Stimulated activated CD4-positive, alpha-beta T cell treated with anti-CD3 and anti-CD28 coated beads, Interleukin-2, amount 100 ng/mL, for 24 hours (primary cell): ENCODE measurements at places on chromosomes 5 and 9.

- DNase-seq = no peak
Measured at GRCh38 chr5:150860246-150860821, 14.0 kb downstream of the IRGM start.

GRCh38 chr5:32589942-32590869, 4.8 kb downstream of the SUB1 start:
- DNase-seq = peak; percentile 45

DNA sequence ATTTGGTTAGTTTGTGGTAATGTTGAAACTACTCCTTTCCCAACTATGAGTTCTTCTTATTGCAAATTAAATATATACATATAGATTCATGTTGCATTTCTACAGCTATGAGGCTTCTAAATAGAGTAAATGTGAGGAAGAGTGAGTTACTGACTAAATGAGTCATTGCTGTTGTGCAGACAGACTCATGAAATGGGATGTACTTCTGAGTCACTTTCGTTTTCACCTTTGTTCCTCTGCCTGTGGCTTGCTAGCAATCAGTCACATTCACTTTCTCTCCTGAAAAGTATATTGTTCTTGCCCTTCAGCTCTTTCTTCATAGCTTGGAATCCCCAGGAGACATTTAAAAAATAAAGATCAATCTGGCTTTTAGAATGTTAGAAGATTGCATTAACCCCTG, 295.5 kb upstream of the SMC2 start:
- DNase-seq = no peak

DNA sequence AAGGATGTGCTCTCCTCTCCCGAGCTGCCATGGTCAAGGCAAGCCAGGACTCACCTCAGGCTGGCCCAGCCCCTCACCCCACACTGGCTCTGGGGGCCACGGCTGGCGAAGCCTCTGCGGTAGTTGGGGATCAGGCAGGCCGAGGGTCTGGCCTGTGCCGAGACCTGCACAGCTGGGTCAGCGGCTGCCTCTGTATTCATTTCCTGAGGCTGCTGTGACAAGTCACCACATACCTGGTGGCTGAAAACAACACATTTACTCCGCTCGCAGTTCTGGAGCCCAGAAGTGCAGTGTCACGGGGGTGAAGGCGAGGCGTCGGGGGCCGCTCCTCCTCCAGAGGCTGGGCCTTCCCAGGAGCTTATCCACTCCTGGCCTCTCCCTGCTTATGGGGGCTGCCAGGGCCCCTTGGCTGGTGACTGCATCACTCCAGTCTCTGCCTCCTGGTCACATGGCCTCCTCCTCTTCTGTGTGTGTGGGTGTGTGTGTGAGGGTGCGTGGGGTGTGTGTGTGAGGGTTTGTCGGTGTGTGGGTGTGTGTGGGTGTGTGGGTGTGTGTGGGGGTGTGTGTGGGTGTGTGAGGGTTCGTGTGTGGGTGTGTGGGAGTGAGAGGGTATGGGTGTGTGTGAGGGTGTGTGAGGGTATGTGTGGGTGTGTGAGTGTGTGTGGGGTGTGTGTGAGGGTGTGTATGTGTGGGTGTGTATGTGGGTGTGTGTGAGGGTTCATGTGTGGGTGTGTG, 3.2 kb upstream of the SCGB3A1 start:
- DNase-seq = no peak

- DNase-seq = peak; percentile 74
Measured at GRCh38 chr9:74777136-74777879, 110.4 kb downstream of the TRPM6 start.

DNA sequence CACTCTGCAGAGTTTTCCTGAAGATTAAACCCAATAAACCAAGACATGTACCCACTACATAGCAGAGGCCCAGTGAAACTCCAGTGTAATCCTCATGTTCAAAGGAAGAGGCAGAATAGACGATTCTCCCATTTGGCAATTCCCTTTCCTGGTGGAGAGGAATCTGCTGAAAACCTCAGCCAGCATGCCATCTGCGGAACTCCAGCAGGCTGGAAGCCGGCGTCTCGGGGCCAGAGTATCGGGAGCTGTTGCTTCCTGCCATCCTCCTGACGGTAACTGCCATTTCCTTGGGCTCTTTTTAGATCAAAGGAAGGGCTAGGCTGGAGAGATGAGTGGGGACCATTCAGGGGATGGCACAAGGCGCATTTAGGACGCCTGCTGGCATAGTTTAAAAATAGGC, 20.5 kb downstream of the NEURL1B start:
- no peak for DNase-seq

DNA sequence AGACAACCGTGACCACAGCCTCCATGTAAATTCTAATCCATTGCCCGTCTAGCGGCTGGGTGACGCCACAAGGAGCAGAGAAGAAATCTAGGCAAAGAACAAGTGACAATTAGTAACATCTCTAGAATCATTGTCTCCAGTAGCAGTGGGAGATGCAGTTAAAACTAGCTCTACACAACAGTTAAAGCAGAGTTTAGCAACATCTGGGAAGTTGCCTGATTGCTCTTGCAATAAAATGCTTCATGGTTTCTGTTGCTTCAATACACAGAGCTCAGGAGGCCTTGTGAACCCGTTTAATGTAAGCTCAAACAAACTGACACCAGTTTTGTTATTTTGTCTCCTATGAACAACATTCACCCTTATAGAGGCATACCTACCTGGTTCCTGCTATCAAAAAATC, 369.8 kb upstream of the PDE4D start:
- DNase-seq = no peak

- DNase-seq = no peak
Measured at GRCh38 chr9:35464141-35465025, 25.5 kb upstream of the RUSC2 start.

GRCh38 chr5:162487528-162488525, 420.3 kb downstream of the GABRG2 start:
- DNase-seq = no peak

GRCh38 chr5:95984287-95984938, 22.8 kb upstream of the ELL2 start:
- DNase-seq = no peak

DNA sequence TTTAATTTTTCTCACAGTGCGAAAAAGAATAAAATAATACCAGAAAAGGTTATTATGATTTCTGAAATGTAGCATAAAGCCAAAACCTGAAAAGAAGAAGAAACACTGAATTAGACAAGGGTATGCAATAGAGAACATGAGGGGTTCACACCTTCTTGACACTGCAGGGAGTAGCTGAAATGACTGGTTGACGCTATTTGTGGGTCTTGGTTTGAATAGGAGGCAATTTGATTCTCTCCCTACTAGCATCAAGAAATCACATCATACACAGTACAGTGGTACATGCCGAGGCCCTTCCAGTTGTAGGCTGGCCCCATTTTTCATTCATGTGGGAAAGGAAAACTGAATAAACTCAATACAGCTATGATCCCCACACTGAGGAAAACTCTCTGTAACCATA, 68.6 kb downstream of the NR3C1 start:
- DNase-seq = no peak

DNA sequence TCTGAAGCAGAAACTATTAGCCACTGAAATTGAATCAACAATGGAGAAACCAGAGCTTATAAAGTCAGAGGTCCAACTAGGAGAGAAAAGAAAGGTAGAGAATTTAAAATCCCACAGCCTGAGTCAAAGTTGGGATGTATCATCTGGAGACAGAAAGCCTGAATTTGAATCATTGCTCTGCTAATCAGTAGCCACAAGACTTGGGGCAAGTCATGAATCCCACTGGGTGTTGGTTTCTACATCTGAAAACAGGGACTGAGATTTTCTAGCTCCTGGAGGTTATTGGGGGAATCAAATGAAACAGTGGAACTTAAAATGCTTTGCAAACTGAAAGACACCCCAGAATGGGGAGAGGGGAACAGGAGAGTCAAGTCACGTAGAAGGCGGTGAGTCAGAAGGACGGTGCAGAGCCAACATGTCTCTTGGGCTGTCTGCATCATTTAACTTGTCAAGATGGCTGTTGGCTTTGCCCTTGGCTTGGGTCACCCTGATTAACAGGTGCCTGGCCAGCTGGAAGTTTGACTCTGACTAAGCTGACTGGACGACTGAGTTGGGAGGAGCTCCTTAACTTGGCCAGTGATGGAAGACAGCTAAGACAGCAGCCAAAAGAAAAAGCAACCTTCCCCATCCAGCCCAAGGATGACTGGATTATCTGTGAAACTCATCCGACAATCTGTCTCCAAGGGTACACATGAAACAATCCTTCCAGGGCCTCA, 60.6 kb upstream of the ADRA1B start:
- DNase-seq = no peak

DNA sequence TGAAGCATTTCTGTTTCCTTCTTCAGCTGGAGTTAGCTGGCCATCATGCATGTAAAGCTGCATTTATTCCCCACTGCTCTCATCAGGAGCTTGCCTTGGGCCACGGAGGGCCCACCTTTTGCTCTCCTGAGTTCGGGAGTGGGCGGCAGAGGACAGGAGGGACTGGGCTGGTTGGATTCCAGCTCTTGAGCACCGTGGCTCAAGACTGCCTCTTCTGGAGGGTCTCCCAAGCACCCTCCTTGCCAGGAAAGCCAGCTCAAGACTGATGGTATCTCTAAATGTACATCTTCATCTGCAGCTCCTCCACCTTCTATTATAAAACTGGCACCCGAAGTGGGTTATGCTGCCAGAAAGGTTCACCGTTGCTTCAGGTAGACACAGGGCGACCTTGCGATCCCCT, 399.6 kb upstream of the IRX1 start:
- no peak for DNase-seq

- no peak for DNase-seq
Measured at GRCh38 chr9:114092336-114092735, 6.8 kb downstream of the KIF12 start.

- DNase-seq = no peak
Measured at GRCh38 chr5:126499853-126500342, 76.7 kb downstream of the GRAMD2B start.

GRCh38 chr5:75611311-75612225, at the start of gene ANKDD1B:
Gene ANKDD1B, plus strand, starts transcription at chr5:75611453. Its CDS starts 182 bp downstream, at chr5:75611635.
- DNase-seq = no peak

GRCh38 chr5:138625134-138625533, 49.9 kb upstream of the HSPA9 start:
- DNase-seq = no peak

DNA sequence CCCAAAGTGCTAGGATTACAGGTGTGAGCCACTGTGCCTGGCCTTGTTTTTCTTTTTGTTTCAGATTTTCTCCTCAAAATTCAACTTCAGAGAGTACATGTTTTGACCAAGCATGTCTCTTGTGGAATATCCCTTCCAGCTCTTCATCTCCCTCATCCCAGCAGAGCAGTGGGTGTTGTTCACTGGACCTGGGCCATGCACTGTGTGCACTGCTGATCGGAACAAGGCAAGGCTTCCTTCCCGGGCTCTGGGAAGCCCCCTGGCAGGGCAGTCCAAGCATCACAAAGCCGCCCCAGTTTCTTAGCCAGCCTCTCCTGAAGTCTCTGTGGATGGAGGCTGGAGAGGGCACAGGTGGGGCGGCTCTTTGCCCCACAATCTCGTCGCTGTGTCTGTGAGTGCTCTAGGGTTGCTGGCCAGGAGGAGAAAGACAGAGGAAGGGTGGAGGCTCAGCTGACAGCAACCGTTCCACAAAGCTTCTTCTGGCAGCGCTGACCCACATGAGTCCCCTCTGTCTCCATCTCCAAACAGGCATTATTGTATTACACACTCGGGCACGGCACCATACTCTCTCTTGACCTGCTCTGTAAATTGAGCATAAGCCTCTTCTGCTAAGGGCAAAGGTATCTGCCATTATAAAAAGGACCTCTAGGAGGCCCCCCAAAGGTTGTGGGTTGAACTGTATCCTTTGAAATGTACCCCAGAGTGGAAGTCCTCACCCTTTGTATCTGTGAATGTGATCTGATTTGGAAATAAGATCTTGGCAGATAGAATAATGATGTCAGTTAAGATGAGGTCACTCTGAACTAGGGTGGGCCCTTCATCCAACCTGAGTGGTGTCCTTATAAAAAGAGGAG, 89.6 kb downstream of the TARS1 start:
- no peak for DNase-seq

GRCh38 chr5:119315516-119315949, 40.3 kb upstream of the TNFAIP8 start:
- peak; percentile 51 for DNase-seq

DNA sequence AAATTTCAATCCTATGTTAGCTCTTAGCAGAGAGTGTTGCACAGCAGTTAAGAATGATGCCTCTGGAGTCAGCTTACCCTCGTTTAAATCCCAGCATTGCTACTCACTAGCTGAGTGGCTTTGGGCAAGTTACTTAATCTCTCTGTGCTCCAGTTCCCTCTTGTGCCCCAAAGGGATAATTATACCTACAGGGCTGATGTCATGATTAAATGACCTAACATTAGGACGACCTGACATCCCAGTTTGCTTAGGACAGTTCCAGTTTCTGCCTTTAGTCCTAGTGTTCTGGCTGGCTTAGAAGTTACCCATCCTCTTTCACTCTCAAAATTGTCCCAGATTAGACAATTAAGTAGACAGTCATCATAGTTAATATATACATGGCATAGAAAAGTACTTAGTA, 4.3 kb upstream of the RAI14 start:
- DNase-seq = no peak

DNA sequence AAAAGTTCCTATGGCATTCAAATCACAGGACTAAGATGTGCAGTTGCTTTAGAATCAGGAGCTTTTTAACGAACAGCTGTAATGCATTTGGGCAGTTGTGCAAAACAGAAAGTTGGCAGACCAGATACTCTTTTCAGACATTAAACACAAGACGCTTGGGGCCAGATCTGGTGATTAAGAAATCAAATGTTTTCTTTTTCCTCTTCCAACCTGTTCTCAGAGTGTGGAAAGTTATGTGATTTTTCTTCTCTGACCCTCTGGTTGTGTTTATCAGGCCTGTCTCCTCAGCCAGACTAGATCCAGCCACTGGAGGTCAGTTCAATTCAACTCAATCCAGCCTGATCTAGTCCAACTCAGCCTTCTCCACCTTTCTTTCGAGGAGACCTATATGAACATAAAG, 298.5 kb upstream of the PCSK5 start:
- no peak for DNase-seq

DNA sequence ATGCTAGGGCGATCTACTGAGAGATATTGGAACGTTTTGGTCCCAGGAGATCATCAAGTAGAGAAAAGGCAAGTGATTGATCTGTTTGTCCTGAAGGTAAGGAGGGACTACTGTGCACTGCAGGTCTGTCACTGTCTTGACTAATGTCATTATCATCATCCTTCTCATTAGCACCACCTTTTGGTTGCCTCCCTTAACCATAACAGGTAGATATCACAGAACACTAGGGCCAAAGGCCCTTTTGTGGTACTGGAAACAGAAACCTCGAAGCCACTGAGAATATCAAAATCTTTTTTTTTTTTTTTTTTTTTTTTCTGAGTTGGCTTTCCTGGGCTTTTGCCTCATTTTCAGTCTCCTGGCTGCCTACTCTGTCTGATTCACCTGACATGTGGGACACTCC, 134.0 kb downstream of the KCTD16 start:
- no peak for DNase-seq

DNA sequence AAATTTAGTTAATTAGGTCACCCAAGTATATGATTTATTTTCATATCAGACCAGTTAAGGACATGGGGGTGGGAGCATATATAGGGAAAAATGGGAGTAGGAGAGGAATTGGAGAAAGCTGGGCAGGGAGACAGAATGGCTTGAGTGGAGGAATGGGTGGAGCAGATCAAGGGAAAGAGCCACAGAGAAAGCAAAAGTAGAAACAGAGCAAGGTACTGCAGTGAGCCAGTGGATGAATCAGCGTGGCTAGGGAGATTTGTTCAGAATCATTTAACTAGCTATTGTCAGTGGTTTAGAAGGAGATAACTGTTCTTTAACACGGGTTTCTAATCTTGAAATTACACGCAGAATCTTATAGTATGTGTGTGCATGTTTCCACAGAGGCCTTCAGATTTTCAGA, 37.4 kb downstream of the SNX24 start:
- no peak for DNase-seq

GRCh38 chr5:124783285-124783684, 36.8 kb upstream of the ZNF608 start:
- no peak for DNase-seq

- DNase-seq = no peak
Measured at GRCh38 chr5:98679963-98680362, 93.5 kb upstream of the RGMB start.
